ENCODE measurements at places on chromosomes 1 and 21.

DNA sequence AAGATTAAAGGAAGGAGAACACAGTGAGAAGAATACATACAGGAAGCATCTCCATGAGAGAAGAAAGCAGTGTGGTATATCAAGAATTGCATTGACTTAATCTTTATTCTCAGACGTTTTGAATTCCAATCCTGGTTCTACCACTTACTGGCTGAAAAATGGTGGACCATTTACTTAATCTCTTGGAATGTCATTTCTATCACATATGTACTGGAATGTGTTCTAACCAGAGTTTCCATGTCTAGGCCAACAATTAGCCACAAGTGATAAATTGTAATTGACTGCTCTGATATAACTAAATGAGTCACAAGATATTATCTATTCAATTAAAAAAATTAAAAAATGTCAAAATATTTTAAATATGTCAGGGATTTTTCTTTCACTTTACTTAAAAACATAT, 626.1 kb downstream of the PTPRC start:
- DNase-seq = no peak

DNA sequence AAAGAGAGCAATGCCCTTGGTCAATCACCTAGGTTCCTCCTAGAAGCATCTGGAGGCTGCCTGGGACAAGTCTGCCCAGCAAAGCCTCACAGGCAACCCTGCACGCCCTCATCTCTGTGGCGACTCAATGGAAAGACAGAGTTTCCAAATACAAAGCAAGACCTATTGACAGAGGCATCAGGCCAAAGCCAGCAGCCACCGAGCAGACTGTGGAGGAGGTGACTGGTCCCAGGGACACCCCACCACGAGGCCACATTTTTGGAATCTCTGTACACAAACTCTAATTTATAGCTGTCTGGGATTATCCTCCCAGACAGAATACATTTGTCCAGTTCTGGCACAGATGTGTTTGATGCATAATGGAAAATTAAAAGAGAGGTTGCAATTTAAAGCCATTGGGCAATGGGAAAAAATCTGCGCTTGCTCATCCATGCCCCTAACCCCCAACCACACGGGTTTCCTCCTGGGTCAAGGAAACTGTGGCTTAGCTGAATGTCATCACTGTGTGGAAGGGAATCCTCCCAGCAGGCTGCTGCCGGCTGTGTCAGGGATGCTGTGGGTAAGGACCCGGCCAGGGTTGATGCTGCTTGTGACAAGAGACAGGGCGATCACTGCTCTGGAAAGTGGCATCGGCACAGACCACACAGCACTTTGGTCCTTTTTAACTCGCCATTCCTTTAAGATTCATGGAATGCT, 14.3 kb downstream of the TSPAN2 start:
- DNase-seq = no peak

GRCh38 chr1:25735956-25736529, 64.0 kb upstream of the SELENON start:
- DNase-seq = no peak

GRCh38 chr1:240503558-240503957, 108.4 kb downstream of the GREM2 start:
- DNase-seq = no peak

GRCh38 chr1:903721-904271, 19.9 kb upstream of the SAMD11 start:
- DNase-seq = no peak

Measured in brain pericyte (primary cell).